Stimulated activated CD8-positive, alpha-beta memory T cell treated with anti-CD3 and anti-CD28 coated beads, Interleukin-7, amount 100 ng/mL, for 48 hours (primary cell): ENCODE measurements at places on chromosomes 4 and X.

DNA sequence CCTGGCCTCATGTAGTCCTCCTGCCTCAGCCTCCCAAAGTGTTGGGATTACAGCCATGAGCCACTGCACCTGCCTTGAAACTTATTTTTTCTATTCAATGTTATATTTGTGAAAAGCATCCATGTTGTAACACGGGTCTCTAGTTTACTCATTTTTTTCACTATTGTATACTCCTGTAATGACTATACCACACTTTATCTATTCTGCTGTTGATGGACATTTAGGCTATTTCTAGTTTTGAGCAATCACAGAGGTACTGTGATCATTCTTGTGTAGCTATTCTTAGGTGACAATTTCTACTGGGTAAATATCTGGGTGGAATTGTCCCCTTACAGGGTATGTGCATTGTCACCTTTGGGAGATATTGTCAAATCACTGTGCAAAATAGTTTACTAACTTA is 3.6 kb downstream of the DRP2 start:
- no peak for DNase-seq

GRCh38 chr4:158605393-158605792 is 66.3 kb downstream of the C4orf46 start:
- DNase-seq: no peak

DNA sequence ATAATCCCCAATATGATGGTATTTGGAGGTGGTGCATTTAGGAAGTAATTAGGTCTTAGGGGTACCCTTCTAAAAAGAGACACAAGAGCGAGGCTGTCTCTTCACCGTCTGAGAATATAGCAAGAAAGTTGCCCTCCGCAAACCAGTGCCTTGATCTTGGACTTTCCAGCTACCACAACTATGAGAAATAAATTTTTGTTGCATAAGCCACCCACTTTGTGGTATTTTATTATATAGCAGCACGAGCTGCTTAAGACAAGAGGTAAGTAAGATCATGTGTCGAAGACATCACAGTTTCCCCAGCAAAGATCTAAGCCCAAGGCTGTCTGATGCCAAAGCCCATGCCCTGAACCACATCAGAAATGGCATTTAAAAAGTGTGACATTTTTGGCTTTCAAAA is 9.6 kb upstream of the EXOSC9 start:
- no peak for DNase-seq

DNA sequence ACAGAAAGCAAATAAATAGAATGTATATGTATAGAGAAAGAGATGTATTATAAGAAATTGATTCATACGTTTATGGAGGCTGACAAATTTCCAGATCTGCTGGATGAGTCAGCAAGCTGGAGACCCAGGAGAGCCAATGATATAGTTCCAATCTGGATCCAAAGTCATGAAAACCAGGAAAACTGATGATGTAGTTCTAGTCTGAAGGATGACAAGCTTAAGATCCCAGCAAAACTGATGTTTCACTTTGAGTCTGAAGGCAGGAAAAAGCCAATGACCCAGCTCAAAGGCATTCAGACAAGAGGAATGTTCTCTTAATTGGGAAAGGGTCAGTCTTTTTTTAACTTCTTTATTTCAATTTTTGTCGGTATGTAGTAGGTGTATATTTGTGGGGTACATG is 102.6 kb downstream of the LHFPL1 start:
- no peak for DNase-seq

GRCh38 chr4:55763996-55764395 is 55.6 kb upstream of the EXOC1L start:
- DNase-seq: no peak

- DNase-seq: no peak
Observed at GRCh38 chr4:187335339-187335738, 611.7 kb upstream of the FAT1 start.

GRCh38 chr4:98560321-98560720 is 98.1 kb downstream of the TSPAN5 start:
- DNase-seq: no peak

DNA sequence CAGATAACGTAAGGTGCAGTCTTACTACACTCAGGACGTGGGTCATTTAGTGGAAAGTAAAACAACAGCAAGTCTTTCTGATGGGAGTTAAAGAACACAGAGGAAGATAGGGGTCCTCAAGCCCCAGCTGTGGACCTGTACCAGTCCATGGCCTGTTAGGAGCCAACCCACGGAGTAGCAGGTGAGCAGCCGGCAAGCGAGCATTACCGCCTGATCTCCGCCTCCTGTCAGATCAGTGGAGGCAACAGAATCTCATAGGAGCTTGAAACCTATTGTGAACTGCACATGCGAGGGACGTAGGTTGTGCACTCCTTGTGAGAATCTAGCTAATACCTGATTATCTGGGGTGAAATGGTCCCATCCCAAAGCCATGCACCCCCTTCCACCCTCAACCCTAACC is 1180.8 kb downstream of the FSTL5 start:
- no peak for DNase-seq

GRCh38 chr4:141657550-141658250 is 21.3 kb downstream of the IL15 start:
- DNase-seq: no peak

GRCh38 chr4:184287697-184288255 is 70.1 kb upstream of the ENPP6 start:
- no peak for DNase-seq

GRCh38 chr4:153593161-153593560 is 90.9 kb upstream of the TLR2 start:
- DNase-seq: no peak

DNA sequence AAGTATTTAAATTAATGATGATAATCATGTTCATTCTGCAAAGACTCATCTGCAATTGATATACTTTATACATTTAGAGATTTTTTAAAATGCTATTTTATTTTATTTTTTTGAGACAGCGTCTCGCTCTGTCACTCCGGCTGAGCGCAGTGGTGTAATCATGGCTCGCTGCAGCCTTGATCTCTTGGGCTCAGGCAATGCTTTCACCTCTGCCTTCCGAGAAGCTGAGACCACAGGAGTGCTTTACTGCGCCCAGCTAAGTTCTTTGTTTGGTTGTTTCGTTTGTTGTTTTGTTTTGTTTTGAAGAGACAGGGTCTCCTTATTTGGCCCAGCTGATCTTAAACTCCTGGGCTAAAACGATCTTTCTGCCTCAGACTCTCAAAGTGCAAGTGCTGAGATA is 1541.0 kb downstream of the PCDH7 start:
- no peak for DNase-seq

- DNase-seq: no peak
Observed at GRCh38 chr4:114052227-114052626, 72.8 kb upstream of the ARSJ start.

- no peak for DNase-seq
Observed at GRCh38 chr4:52408471-52408870, 250.6 kb downstream of the USP46 start.

DNA sequence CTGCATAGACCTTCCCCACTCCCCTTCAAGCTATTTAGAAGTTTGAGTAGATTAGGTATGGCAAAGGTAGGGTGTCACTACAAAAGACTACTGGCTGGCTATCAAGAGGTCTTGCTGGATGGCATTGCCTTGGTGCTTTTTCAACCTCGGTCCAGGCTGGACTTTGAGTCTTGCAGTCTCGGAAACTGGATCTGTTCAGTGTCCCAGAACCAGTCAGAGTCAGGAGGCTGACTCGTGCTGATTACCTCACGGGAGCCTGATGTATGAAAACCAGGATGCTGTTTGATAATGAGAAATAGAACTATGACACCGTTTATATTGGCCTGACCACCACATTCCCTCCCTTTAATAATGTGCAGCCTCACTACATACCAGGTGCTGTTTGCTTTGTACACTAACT is 2.7 kb upstream of the PHKA1 start:
- no peak for DNase-seq

- DNase-seq: no peak
Observed at GRCh38 chr4:180086480-180087190, 2156.6 kb upstream of the TENM3 start.

GRCh38 chr4:19945501-19945900 is 306.2 kb upstream of the SLIT2 start:
- DNase-seq: no peak

DNA sequence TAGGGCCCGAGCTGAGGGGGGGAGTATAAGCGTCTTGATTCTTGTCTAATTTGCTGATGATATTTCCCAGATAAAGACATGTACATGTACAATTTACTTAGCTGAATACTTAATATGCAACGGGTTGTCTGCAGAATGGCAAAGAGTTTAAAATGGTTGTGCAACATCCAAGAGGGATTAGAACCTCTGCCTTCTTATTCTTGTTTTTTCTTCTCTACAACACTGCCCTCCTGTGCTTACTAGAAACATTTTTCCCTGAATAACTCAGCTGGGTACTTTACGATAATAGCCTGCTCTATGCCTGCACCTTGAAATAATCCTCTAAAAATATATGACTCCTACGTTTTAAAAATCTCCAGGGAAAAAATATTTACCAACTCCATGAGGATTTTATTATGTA is 41.8 kb downstream of the INTS12 start:
- no peak for DNase-seq

DNA sequence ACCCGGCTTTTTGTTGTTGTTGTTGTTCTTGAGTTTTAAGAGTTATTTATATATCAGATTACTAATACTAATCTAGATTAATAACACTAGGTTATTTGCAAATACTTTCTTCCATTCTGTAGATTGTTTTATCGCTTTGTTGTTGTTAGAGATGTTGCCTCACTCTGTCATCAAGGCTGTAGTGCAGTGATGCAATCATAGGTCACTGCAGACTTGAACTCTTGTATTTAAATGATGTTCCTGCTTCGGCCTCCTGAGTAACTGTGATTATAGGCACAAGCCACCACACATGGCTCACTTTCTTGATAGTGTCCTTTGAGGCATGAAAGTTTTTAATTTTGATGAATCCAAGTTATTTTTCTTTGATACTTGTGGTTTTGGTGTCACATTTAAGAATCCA is 129.0 kb downstream of the VSIG4 start:
- no peak for DNase-seq

DNA sequence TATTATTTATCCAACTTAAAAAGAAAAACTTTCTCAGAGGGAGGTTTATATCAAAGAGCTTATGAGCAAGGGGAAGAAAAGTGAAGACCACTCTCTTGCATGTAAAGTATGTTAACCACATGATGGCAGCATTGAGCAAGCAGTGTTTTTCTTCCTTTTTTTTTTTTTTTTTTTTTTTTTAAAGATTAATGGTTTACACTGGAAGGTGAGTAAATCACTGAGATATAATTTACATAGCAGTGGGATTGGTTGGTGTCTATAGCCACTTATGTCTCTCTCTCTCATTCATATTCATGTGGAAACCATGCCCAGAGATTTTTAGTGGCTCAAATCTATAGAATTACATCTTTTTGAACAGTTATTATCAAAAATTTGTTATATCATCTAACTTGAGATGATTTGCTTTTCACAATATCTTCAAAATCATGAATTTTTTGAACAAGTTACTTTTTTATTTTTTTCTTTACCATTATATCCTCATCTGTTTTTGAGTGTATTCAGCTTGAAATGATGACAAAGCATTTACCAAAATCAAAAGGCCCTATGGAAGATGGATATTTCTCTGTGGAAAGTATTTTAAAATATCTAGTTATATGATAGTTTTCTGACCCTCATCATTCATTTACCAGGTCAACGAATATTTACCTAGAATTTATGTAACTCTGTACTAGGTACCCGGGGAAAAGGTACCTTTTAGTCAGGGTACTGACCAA is 31.6 kb downstream of the MTHFD2L start:
- DNase-seq: no peak

DNA sequence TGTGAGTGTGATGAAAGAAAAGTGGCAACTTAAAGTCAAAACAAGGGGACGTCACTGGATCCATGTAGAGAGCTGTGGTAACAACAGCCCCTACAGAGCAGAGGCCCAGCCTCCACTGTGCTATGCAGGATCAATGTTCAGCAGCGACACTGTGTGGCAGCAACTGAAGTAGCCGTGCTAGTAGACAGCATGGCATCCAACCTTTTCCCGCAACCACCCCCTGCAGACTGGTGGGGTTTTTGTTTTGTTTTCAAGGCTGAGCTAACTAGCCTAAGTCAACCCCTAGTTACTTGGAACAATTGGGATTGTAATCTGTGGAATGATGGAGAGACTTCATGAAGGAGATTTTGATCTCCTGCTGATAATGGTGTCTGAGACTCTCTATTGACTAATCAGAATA is 44.4 kb upstream of the PPARGC1A start:
- DNase-seq: no peak

GRCh38 chr4:146051728-146052391 is 113.2 kb upstream of the ZNF827 start:
- no peak for DNase-seq

DNA sequence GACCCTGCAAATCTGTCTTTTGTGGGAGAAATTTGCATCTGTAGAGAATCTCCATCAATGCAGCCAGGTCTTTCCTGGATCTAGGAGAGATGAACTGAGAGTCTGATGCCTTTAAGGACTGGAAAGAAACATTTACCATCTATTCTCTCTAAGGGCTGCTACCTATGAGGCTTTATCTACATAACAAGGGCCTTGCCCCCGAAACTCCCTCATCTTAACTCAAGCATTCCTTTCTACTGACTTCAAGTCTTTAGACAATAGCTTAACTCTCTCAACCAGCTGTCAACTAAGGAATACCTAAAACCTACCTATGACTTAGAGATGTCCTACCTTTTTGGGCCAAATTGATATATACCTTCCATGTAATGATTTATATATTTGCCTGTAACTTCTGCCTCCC is 32.1 kb downstream of the MAGEB17 start:
- no peak for DNase-seq

GRCh38 chr4:168577624-168578023 is 80.8 kb downstream of the PALLD start:
- DNase-seq: no peak

DNA sequence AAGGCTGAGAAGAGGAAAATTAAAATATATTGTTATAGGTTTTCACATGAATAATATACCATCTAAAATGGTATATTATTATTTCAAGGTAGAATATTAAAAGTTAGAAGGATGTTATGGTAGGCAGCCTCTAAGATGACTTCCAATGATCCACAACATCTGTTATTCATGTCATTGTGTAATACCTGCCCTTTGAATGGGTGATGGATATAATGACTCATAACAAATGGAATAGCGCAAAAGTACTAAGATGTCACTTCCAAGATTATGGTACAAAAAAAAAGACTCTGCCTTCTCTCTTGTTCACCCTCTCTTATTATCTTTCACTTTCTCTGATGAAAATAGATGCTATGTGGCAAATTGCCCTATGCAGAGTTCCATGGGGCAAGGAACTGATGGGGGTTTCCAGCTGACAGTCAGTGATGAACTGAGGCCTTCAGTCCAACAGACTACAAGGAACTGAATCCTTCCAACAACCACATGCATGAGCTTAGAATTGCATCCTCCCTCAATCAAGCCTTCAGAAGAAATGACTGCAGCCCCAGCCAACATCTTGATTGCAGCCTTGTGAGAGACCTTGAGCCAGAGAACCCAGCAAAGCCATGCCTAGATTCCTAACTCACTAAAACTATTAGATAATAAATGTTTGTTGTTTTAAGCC is 57.7 kb downstream of the HS6ST2 start:
- no peak for DNase-seq

- DNase-seq: no peak
Observed at GRCh38 chr4:2008671-2008920, 178 bp downstream of the NELFA start.

DNA sequence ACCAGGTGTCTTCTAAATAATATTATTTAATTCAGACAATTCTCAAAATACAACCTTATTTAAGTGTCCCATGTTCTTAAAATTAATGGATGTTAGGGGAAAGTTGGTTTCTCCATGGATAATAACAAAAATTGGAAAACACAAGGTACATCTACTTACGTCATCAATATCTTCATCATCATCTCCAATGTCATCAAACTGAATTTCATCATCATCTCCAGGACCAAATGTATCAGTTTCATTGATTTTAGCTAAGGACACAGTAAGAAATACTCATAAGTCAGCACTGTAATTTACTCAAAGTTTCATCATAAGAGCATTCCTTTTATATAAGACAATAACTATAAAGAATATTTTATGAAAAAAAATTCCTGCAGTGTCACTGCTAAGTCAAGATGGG is 11.3 kb downstream of the EIF1AX start:
- no peak for DNase-seq
